ENCODE measurements at places on chromosomes 5 and 9. TPM values are rescaled to one million over a fixed set of nuclear protein-coding genes. Genes with fewer than 3 reads are reported as not detected.

GRCh38 chr5:9716838-9717281 is 86.7 kb upstream of the TAS2R1 start:
- H3K36me3 ChIP-seq = no peaks in the 10 kb centered on the region
- no peak overlapping the region for H3K27ac ChIP-seq
- no peak for DNase-seq
- no peak overlapping the region for H3K4me3 ChIP-seq
- H3K27me3 ChIP-seq = no peaks in the 10 kb centered on the region
- H3K4me1 ChIP-seq = no peaks in the 10 kb centered on the region

DNA sequence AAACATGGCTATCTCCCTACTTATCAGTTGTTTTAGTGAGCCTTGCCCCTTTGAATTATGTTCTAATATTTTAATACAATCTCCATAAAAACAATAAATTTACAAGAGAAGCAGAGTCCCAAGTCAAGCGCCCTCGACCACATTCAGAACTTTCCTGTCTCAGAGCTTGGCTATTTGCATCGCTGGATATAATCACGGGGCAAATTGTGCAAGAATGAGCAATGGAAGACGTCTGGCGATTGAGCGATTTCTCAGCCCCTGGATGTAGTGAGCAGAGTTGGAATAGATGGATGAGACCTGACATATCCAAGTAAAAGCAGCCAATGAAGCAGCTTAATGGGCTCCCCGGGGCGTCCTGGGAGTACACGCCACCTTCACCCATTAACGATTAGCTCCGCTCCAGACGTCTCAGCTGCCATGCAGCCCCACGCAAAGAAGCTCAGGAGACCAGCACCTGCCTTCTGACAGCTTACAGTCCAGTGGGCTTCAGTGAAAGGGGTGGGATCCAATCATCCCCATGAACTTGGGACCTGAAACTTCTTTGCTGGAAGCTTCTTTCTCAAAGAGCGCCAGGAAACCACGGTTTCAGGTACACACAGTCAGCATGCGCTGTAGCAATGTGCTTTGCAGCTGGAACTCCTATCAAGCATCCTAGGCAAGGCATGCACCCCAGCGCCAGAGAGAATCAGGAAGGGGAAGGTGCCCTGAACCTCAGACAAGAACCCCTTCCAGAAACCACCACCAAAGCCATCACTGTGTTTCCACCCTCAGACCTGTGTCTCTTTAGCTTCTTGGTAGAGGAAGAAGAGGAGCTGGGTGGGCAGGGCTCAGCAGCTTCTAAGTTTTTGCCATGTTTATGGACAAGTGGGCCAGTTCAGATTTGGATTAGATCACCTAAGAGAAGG is 92.0 kb upstream of the IRX4 start:
- no peaks in the 10 kb centered on the region for H3K36me3 ChIP-seq
- peaks cover 41% of the 10 kb centered on the region for H3K27me3 ChIP-seq
- no peak for DNase-seq
- no peaks in the 10 kb centered on the region for H3K4me1 ChIP-seq

DNA sequence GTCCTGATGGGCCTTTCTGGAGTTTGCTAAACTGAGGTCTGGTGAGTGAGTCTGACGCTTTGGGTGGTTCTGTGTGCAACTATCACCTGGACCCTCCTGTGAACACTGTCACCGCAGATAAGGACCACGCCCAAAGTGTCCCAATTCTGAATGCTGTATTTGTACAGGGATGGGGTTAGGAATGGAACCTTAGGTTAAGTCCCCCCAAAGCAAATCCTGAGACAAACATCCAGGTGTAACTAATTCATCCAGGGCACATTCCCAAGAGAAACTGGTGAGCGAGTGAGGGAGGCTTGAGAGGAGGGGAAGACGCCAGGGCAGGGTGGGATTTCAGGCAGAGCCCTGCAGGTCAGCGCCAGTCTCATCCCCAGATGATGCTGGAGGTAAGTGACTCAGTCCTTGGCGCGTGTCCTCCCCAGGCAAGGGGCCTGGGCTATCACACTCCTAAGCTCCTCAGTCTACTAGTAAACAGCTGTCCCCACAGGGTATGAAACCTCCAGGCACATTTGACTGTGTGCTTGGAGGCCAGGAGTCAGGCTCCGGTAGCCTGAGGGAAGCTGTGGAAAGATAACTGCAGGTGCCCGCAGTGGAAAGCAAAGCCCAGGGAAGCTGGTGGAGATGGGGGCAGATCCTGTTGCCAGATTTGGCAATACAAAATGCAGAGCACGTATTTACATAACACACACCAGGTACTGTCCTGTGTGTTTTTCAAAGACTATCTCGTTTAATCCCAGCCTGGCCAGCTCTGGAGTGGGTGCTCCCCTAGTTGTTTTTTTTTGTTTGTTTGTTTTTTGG is 66.7 kb downstream of the IL6ST start:
- H3K27ac ChIP-seq = no peak overlapping the region
- peaks cover 5% of the 10 kb centered on the region for H3K27me3 ChIP-seq
- H3K36me3 ChIP-seq = peaks cover 3% of the 10 kb centered on the region
- peaks cover 8% of the 10 kb centered on the region for H3K4me1 ChIP-seq
- H3K4me3 ChIP-seq = no peak overlapping the region

- DNase-seq = no peak
- no peak overlapping the region for H3K27ac ChIP-seq
- H3K4me1 ChIP-seq = no peaks in the 10 kb centered on the region
Measured at GRCh38 chr5:136228136-136228757, 35.3 kb upstream of the SMIM32 start.

DNA sequence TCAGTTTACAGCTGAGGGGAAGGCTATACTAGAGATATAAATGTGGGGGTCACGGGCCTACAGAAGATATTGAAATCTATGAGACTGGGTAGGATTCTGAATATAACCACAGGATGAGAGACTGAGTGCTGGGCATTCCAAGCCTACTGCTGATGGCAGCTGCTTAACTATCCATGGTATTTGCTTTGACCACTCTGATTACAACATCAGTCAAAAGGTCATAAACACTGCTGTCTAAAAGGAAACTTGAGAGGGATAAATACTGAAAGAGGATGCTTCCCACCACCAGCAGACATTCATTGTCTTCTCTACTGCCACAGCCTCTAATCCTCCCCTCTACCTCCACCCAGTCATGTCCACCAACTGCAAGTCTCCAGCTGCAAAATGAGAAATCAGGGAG is 3.8 kb downstream of the ZNF622 start:
- DNase-seq = no peak
- H3K4me1 ChIP-seq = peaks cover 66% of the 10 kb centered on the region
- H3K4me3 ChIP-seq = peak overlapping the region; percentile 55

DNA sequence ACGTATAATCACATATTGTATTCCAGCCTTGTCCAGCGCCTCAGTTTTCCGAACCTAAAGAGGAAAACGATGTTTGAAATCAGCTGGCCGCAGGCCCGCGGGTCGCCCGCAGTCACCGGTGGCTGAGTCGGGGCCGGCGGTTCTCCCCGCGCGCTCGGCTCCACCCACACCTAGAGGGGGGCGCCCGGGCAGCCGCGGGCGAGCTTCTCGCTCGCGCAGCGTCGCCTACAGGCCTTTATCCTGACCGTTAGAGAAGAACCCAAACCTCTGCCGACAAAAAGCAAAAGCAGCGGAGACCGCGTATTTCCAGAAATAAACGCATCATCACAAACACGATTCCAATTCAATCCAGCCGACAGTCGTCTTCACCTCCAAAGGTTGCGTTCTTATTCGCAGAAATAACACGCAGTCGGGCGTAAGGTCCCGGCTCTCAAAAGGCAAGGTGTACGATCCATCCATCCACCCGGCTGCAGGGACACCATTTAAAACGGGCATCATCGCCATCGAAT is 725 bp upstream of the NIPBL start:
- H3K27me3 ChIP-seq = no peaks in the 10 kb centered on the region
- DNase-seq = peak; percentile 69
- H3K4me3 ChIP-seq = peak overlapping the region; percentile 96
- no peaks in the 10 kb centered on the region for H3K36me3 ChIP-seq

DNA sequence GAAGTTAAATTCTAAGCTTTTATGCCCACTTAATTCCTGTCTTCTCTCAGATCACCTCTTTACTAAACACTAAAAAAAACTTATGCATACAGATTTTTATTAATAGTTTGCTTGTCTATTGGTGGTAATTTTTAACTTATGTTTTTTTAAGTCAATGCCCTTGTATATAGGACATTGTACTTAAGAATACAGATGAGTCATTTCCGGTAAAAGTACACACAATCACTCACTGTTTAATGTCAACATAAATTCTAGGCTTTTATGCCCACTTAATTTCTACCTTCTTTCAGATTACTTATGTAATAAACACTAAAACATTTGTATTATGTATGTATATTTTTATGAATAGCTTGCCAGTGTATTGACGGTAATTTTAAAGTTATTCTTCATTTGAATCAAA is 872.8 kb upstream of the CDH9 start:
- no peaks in the 10 kb centered on the region for H3K4me1 ChIP-seq
- no peak overlapping the region for H3K27ac ChIP-seq
- H3K36me3 ChIP-seq = no peaks in the 10 kb centered on the region
- DNase-seq = no peak
- H3K4me3 ChIP-seq = no peak overlapping the region

Gene CYSRT1
- not detected for total RNA-seq

Gene FGF18
- total RNA-seq = 0.44 TPM

Data from T-helper 17 cell (primary cell).